ENCODE measurements at places on chromosomes 13 and 19.

DNA sequence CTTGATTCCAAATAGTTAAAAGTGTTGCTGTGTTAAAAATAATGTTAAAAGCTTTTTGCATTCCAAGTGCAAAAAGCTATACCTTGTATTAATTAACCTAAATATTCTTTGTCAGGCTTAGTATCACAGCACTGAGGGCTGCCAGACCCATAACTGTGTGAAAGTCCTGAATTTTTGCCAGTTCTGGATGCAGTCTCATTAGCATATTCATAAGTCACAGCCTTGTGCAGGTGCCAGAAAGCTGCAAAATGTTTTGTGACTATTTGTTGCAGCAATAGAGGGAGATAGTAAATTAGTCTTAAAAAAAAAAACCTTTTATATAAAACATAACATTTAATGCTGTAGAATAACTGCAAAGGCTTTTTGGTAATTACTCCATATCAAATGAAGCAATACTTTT is 56.6 kb downstream of the SLITRK1 start:
- DNase-seq, result peak; percentile 64

DNA sequence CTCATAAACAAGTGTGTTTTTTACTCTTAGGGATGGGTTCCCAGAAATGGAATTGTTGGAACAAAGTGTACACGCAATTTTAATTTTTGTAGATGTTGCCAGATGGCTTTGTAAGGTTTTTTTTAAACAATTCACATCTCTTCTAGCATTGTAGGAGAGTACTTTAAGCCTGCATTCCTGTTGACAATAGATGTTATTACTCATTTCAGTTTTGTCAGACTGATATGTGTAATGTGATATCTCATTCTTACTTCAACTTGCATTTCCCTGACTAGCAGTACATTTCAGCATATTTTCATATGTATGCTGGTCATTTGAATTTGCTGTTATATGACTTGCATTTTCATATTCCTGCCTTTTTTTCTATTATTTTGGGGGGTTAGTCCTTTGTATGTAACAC is 186.6 kb upstream of the SLITRK6 start:
- DNase-seq, result no peak

- DNase-seq, result peak; percentile 5
Measured at GRCh38 chr13:42594481-42595252, 20.7 kb downstream of the TNFSF11 start.

DNA sequence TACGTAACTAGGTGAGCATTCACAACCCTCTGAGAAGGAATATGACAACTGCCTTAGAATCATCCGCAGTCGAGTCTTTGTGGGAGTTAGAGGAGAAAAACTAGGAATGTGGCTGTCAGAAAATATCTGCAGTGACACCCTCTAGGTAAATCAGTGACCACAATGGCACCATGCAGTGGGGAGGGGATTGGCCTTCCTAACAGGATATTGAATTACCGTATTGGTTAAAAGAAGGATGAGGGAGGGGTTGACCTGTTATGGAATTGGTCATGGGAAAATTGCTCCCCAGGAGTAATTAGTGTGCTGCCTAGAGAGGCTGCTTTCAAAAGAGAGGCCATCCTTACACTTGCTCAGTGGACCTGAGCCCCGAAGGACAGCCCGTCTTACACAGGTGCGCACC is 205.6 kb upstream of the SOX1 start:
- DNase-seq, result no peak

DNA sequence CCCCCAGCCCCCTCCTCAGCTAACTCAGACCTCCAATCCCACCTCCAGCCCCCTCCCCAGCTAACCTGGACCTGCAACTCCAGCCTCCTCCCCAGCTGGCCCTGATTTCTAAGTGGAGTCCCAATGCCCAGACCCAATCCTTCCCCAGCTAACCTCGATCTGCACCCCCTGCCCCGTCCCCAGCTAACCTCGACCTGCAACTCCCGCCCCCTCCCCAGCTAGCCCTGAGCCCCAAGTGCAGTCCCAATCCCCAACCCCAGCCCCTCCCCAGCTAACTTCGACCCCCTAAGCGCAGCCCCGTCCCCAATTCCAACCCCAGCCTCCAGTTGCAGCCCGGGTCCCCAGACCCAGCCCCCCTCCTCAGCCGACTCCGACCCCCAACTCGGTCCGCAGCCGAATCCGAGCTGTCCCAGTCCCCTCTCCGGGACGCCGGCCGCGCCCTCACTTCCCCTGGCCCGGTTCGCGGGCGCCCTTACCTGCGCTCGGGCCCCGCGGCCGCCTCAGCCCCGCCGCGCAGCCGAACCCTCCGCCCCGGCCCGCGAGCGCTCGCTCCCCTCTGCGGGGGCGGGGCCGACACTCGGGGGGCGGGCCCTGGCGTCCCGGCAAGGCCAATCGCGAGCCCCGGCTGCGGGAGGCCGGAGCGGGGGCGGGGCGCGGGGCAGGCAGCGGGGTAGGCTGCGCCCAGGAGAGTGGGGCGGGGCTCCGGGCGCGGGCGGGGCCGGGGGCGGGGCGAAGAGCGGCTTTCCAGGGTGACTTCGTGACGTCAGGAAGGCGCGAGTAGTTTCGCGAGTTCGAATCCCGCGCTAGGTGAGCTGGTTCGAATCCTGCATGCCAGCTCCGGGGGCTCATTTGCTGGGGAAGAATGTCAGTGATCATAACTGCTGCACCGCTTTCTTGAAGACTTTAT is at the start of gene GNG7:
TSS of gene GNG7 (minus strand) at position 525 of the 907 bp plus-strand sequence. CDS start 182,006 bp downstream, outside the sequence.
- peak; percentile 94 for DNase-seq

GRCh38 chr13:76884186-76884906 is 1.9 kb downstream of the KCTD12 start:
- DNase-seq, result no peak

DNA sequence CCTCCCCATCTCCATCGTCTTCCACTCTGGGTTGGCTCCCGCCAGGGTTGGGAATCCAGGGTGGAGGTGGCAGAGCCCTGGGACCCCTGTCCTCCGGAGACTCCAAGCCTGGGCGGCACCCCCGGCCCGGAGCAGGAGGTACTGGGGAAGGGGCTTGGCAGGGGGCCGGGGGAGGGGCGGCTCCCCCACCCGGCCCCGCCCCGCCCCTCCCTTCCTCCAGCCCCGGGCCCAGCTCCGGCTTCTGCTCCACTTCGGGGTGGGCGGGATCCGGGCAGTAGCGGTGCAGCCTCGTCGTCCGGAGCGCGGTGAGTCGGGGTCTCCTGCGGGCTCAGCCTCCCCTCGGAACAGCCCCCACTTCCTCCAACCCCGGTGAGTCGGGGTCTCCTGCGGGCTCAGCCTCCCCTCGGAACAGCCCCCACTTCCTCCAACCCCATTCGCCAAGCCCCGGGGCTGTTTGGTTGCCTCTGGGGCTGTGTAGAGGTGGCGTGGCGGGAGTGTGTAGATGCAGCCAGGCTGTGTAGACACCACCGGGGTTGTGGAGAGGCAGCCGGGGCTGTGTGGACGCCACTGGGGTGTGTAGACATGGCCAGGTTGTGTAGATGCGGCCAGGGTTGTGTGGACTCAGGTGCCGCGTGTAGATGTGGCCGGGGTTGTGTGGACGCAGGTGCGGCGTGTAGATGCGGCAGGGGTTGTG is at the start of gene TMPRSS9:
TSS of gene TMPRSS9 (plus strand) at position 274 of the 694 bp plus-strand sequence. CDS start 29,521 bp downstream, outside the sequence.
- DNase-seq, result no peak

DNA sequence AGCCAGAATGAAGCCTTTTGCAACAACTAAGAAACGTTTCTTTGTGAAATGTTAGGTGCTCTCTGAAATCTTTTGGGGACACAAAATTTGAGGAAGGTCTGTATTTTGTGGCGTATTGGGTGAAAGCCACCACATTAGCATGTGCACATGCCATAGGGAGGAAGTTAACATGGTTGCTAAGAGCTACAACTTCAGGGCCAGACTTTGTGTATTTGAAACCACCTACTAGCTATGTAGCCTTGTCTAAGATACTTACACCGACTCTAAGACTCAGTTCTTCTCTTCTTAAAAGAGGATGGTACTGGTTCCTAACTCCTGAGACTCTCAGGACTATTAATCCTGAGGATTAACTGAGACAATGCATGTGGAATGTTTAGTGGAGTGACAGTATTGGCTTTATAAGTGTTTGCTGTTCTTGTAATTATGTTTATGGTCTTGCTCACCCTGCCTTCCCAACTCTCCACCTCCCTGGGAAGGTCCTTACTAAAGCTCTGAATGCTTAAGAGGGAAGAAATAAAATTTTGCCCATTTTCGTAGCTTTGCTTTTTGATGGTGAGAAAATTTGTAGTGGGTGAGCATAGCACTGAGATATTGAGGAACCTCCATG is 15.5 kb downstream of the SERP2 start:
- DNase-seq, result no peak

DNA sequence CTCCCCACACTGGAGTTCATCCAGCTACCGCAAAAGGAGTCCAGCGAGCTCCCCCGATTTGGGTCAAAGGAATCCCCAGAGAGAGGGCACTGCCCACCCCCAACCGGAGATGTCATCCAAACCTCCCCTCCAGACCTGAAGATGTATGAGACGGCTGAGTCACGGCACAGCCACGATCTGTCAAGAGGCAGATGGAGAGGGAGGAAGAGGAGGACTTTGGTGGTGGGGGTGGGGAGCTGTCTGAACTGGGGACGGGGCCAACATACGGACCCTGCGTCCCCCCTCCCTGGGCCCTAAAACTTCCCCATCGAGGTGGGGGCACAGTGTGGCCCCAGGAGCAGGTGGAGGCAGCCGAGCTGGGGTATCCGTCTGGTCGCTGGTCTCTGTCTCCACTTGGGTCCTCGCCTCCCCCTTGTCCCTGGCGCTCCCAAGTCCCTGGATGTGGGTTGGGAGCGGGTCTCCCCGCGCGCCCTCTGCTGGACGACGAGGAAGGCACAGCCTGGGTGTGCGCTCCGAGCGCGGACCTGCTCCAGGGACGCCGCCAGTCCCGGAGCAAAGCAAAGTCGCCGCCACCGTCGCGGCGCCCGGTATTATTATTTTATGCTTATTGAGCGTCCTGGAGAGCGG is 3.8 kb downstream of the PDE4A start:
- no peak for DNase-seq

DNA sequence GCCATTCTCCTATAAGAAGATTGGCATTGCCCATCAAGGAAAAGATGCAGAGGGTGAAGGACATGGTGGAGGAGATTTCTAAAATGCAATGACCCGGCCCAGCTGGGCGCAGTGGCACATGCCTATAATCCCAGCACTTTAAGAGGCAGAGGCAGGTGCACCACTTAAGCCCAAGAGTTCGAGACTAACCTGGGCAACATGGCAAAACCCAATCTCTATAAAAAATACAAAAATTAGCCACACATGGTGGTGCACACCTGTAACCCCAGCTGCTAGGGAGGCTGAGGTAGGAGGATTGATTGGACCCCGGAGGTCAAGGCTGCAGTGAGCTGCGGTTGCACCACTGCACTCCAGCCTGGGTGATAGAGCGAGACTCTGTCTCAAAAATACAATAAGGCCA is 331.8 kb downstream of the FOXO1 start:
- DNase-seq, result no peak

DNA sequence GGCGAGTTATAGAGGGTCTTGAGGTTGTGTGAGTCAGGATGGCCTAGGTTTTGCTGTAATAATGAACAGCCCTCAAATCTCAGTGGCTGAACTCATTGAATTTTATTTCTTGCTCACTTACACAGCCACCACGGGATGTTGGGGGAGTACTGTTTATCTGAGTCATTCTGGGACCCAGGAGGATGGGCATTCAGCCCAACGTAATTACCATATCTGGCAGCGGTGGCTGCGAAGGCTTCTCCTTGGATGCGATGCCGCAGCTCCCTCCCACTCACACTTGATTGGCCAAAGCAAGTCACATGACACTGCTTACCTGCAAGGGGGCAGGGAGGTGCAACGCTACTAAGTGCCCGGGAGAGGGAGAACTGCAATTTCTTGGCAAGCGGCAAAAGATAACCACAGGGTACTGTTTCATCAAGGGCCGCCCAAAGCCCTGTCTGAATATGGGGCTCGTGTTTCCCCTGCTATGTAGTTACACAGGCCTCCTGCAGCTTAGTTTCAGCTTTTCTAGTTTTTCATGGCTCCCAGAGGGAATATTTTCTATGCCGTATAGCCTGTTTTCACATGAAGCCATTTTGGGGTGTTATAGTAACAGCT is 19.9 kb downstream of the ZSWIM9 start:
- peak; percentile 60 for DNase-seq

GRCh38 chr13:74464670-74465069 is 330.5 kb upstream of the KLF12 start:
- no peak for DNase-seq

GRCh38 chr19:15672580-15673175 is at the start of gene CYP4F12:
TSS of gene CYP4F12 (plus strand) at chr19:15673087. CDS start at chr19:15673530, 443 bp downstream.
- DNase-seq, result no peak
